ENCODE measurements at places on chromosomes 16 and 17.

DNA sequence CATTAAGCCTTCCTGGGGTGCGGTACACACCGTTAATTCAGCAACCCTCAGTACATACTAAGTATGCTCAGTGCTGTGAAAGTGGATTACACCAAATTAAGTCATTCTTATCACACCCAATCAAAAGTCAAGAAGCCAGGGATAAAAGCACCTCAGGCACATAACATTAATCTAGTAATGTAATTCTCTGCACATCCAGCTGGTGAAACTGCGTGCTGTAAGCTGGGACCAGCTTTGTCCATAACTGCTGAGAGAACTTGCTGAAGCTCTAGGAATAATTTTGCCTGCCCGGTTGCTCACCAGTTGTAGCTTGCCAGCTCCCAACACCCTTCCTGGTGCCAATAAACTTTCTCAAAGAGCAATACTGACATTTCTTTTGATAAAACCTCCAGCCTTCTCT is 44.9 kb downstream of the SLC47A1 start:
- no peak for DNase-seq

DNA sequence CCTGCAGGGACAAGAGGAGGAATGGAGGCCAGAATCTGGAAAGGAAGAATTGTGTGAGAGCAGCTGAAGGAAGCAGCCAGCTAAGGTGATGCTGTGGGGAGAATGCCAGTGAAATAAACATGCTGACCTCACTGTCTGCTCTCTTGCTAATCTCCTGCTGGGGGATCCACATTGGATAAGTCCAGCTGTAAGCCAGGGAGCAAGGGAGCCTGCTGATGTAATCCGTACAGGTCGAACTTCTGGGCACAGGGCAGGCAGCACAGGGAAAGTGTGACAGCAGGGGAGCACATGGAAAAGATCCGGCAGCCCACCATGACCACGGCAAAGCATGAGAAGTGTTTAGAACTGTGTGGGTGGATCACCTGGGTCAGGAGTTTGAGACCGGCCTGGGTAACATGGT is 7.5 kb upstream of the XPO6 start:
- DNase-seq = no peak

DNA sequence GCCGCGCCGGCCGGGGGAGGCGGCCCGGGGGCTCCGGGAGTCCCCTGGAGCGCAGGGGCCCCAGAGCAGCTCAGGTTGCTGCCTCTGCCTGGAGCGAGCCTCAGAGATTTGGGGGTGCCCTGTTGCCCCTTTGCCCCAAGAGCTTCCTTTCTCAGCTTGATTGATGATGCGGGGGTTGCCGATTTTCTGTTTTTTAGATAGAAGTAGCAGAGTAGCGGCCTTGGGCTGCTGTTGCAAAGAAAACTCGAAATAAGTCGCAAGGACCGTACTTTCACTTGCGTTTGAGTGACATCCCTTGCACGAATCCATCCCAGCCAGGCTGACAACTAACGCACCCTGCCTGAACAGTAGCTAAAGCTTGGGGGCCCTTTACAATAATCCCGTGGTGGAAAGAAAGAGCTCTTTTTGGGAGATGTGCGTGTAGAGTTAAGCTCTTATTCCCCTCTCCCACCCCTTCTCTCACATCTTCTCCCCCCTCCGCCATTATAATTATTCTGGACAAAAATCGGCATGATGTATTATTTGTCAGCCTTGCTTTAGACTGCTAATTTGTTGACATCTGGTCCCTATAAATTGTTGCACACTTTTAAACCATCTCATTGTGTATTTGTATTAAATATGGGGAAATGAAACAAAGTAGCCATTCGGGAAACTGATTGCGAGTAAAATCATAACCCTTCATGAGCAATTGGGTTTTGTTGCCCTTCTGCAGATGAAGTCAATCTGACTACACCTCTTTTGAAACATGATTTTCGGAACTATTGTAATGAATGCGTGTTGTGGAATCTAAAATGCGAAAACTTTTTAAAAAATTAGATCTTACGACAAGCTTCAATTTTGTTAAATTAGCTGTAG is 873 bp downstream of the USP10 start:
- DNase-seq = no peak

DNA sequence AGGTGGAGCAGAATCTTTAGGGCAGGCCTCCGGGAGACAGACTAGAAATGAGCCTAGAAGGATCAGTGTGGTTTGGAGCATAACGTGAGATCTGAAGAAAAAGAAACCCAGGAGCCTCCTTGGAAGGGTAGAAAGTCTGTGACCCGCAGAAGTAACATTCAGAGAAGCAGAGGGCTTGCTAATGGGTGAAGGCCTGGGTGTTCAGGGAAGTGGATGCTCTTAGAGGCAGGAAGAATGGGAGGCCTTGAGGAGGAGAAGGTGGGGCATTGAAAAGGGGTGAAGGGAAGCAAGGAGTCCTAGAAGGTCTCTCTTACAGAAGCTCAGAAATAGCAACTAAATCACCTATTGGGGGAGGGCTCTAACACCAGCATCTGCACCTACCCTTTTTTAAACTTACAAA is 20.3 kb downstream of the GPT2 start:
- DNase-seq = no peak

- DNase-seq = no peak
Measured at GRCh38 chr17:4717791-4718190, 7.4 kb downstream of the ARRB2 start.

GRCh38 chr16:19559242-19559910 is 3.9 kb downstream of the VPS35L start:
- DNase-seq = peak; percentile 62

- DNase-seq = no peak
Measured at GRCh38 chr17:78338486-78339259, 21.2 kb downstream of the SOCS3 start.

DNA sequence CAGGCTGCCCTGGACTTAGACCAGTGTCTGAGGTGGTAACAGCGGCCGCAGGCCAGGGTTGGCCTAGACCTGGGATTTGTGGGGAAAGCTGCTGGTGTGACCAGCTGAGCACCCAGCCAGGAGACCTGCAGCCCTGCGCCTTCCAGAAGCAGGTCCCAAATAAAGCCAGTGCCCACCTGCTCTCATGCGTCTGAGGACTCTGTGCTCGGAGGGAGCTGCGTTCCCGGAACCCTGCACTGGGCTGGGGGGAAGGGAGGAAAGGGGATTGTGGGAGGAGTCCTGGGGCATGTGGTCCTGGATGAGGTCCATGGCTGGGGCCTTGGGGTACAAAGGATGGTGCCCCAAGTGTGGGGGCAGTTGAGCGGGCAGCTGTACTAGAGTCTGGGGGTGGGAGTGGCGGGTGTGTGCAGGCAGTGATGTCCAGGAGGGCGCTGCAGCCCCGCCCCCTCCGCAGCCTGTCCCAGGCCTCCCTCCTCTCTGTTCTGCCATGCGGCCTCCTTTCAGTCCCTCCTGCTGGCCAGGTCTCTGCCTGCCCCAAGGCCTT is 1.8 kb upstream of the NECAB2 start:
- no peak for DNase-seq

GRCh38 chr17:78719630-78720298 is 62.3 kb downstream of the CYTH1 start:
- peak; percentile 64 for DNase-seq

- DNase-seq = no peak
Measured at GRCh38 chr17:69534235-69534621, 119.7 kb downstream of the MAP2K6 start.

GRCh38 chr17:79607940-79608623 is 2.8 kb downstream of the RBFOX3 start:
- no peak for DNase-seq

DNA sequence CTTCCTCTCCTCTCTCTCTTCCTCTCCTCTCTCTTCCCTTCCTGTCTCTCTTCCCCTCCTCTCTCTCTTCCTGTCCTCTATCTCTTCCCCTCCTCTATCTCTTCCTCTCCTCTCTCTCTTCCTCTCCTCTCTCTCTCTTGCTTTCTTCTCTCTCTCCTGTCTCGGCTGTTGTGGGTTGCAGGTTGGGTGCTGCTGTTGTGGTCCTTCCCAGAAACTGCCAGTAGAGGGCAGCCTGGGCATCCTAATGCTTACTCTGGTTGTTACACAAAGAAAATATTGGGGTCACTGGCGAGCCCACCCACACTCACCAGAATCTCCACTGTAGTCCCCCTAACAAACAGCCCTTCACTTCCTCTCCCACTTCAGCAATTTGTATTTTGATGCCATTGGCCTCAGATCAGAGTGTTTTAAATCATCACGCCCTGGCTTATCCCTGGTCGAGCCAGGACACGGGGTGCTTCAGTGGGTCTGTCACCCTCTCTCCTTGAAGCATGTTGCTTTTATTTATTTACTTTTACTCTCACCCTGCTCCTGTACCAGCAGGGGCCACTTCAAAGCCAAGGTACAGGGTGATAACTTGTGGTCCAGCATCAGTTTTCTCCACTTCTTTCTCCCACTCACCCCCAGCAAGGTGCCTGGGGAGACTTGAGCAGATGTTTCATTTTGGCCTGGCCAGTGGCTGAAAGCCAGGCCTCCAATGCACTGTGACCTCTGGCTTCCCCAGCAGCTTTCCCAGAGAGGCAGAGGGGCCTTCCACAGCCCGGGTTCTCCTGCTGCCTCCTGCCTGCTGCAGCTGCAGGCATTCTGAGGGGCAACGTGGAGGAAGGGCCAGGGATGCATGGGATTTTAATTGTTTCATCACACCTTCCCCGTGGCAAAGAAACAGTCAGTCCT is 4.7 kb upstream of the MMP15 start:
- no peak for DNase-seq

- no peak for DNase-seq
Measured at GRCh38 chr17:64037180-64037579, 16.7 kb upstream of the ICAM2 start.

DNA sequence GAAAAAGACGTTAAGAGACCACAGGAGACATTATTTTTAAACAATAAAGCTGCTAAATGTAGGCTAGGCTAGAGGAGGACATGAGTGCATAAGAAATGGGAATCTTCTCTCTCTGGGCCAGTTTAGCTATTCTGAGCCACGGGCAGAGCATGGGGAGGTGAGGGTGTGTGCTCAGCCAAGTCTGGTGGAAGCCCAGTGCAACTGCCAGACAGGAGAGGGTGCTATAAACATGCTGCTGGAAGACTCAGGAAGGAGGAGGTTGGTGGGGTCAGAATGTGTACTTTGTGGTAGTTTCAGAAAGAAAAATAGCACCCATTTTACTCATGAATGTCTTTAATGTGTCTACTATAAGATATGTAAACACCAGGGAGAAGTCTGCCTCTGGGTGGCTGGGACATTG is 5.9 kb upstream of the SDK2 start:
- no peak for DNase-seq

GRCh38 chr16:69188236-69188549 is 1.2 kb downstream of the SNTB2 start:
- peak; percentile 41 for DNase-seq

- DNase-seq = no peak
Measured at GRCh38 chr16:23840310-23840709, 4.5 kb downstream of the PRKCB start.

- DNase-seq = peak; percentile 64
Measured at GRCh38 chr16:89409161-89409711, 81.1 kb downstream of the ANKRD11 start.

DNA sequence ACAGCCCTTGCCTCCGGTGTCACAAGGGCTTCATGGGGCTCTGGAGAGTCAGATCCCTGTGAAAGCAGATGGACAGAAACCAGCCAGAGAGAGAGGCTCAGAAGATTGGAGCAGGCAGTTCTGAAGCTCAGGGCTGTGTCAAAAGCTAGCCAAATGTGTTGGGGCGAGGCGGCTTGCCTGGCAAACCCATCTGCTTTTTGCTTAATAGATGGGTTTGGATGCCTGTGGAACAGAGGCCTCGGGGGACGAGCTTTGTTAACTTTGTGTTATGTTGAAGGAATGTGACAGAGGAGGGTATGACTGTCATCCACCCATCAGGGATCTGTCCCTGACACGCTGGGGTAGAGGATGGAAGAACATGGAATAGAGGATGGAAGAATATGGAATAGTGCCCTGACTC is 21.0 kb upstream of the SLC12A3 start:
- DNase-seq = no peak

GRCh38 chr16:79288066-79288465 is 312.5 kb downstream of the MAF start:
- DNase-seq = no peak

DNA sequence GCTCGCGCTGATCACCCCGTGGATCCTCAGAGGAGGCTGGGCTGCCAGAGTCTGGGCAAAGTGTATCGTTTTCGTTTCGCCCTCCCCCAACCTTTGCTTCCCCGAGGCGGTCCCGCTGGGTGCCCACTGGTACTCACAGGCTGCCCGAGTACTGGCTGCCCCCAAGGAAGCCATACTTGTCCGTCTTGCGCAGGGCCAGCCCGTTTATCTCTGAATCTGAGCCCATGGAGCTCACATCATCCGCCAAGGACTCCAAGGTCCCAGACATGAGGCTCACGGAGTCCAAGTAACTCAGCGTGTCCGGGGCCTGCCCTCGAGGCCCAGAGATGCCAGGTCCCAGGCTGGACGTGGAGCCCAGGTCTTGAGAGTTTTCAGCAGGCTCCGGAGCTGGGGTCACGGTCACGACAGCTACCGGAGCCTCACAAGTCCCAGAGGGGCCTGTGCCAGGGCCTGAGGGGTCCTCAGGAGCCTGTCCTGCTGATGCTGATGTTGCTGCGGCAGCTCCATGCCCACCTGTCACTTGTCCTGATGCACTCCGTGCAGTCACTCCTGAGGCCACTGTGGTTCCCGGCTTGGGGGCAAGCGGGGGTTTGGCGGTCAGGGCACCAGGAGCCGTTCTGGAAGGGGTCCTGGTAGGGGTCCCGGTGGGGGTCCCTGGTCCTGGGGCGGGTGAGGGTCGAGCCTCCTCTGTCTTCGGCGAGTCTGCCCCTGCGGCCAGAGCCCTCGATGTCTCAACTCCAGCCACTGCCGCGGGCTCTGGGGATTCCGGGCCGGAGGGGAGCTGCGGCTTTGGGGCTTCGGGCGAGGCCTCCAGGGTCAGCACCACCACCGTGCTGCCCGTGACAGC is 980 bp downstream of the TBC1D10B start:
- no peak for DNase-seq

DNA sequence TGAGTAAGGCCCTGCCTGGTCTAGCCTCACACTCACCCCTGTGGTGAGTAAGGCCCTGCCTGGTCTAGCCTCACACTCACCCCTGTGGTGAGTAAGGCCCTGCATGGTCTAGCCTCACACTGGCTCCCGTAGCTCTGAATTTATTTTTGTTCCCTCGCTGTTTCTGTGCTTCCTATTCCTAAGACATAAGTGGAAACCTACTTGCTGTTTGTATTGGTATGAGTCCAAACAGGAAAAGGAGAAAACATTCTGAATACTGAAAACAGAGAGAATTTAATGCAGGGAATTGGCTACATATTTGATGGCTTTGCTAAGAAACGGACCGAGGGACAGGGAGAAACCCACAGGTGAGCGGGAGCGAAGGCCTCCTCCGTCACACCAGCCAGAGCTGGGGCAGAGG is 267.8 kb downstream of the FOXL1 start:
- no peak for DNase-seq
